ENCODE measurements at places on chromosomes 13 and 19. TPM values are rescaled to one million over a fixed set of nuclear protein-coding genes. Genes with fewer than 3 reads are reported as not detected.

The CCDC194 gene
- total RNA-seq: 1.7 TPM

The ZNF560 gene
- 0.10 TPM for total RNA-seq

The ZNF439 gene
- 1.2 TPM for total RNA-seq

The KLK10 gene
- not detected for total RNA-seq

The INAFM1 gene
- 6.8 TPM for total RNA-seq

- DNase-seq: no peak
Measured at GRCh38 chr13:40874138-40874779, 84.8 kb downstream of the SLC25A15 start.

GRCh38 chr13:77892491-77892890, 26.1 kb downstream of the EDNRB start:
- DNase-seq: no peak

GRCh38 chr13:84446972-84447639, 564.8 kb upstream of the SLITRK1 start:
- DNase-seq: no peak

GRCh38 chr13:51292000-51292565, 47.4 kb upstream of the SERPINE3 start:
- DNase-seq: no peak

DNA sequence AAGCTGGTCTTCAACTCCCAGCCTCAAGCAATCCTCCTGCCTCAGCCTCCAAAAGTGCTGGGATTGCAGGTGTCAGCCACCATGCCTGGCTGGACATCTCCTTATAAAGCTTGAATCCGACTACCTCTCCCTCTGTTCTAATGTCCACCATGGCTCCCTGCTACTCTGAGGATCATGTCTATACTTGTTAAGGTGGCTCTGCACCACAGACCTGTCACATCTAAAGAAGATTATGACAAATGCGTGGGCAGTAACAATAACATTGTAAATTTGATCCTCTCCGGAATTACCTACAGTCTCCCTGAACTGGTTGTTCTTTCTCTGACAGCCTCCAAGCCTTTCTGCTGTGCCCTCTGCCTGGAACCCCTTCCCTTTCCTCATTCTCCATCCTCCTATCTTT, 1.8 kb downstream of the NXNL1 start:
- DNase-seq: no peak

GRCh38 chr13:48575031-48575430, 42.2 kb upstream of the RCBTB2 start:
- DNase-seq: no peak

DNA sequence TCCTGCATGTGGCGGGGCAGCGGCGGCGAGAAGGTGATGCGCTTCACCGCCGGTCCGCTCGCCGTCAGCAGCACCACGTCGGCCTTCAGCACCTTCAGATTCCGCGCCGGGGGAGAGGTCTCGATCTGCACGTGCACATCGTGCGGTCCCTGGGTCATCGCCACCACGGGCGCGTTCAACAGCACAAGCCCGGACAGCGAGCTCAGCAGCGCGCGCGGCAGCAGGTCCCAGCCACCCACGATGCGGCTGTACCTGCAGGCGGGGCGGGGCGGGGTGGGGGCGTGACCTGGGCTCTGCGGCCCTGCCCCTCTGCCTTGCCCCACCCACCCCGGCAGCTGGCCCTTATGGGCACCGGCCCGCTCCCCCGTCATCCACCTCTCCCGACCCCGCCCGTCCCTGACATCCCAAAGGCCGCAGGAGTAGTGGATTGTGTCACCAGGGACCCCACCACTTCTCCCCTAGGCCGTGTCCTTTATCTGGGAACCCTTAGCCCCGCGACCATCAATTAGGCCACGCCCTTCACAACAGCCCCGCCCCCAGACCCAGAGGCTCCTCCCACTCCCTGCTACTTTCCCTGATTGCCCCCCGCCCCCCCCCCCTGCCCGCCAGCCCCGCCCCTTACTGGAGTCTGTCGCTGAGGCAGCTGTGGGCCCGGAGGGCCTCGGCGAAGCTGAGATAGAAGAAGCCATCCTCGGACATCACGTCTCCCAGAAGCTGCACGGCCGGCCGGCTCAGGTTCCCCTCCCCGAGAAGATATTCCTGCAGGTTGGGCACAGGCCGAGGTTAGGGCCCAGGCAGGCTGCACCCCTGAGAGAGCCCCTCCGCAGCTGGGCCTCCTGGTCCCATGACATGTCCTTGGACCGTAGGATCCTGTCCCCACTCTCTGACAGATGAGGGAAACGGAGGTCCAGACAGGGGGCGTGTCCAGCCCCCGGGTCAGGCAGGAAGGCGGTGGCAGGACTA, 6.1 kb downstream of the IL4I1 start:
- DNase-seq: no peak

GRCh38 chr19:14412324-14412995, 6.7 kb downstream of the DDX39A start:
- no peak for DNase-seq

DNA sequence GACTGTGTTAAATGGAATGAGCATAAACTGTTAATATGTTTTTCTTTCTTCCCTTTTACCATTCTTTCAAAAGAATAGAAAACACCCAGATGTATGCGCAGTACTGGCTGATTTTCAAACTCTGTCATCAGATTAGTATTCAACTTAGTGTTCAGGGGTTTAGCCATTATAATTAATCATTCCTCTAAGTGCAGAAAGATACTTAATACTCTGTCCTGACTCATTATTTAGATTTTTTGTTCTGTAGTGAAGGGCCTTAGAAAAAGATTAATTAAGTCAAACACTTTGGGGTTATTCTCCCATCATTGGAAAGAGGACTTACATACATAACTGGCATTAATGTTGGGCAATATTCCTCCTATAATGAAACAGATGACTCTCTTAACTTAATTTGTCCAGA, 1316.7 kb upstream of the SLC10A2 start:
- no peak for DNase-seq

- DNase-seq: no peak
Measured at GRCh38 chr19:31089681-31090080, 259.6 kb downstream of the TSHZ3 start.

DNA sequence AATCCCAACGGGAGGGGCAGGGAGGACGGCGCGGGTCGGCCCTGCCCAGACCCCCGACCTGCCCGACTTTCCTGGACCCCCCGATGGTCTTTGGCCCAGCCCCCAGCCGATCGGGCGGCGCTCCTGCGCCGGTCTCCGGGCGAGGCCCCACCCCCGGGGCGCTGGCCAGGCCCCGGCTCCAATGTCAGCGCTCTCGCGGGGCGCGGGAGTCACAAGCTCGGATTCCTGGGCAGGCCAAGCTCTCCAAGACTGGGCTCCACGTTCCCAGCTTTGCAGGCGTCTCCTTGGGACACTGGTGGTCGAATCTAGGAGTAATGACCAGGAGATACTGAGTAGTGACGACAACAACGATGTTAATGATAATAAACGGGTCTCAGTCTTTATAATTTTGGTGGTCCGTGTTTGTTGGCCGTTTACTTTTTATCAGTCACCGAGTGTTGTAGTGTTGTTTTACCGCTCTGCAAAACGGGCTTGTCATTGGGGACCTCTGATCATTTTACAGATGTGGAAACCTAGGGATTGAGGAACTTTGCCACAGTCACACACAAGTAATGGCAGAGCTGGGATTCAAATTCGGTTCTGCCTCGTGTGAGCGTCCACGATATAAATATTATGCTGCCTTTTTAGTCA, 545 bp downstream of the RAD23A start:
- DNase-seq: no peak

DNA sequence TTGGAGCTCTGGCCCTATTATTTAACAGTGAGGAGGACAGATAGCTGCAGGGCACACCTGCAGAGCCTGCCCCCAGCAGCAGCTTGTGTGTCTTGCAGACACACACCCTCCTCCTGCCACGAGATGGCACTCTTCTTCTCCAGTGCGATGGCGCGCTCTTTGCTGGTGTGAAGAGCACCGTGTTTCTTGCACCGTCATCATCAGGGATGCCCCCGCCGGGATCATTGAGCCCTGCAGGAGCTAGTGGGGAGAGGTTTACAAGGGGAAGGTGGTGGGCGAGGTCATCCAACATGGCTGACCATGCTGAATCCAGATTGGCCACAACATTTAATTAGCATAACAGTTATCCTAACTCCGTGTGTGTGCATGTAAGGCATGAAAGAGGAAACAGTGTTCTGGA, 105.6 kb downstream of the RAB20 start:
- no peak for DNase-seq

- DNase-seq: no peak
Measured at GRCh38 chr13:44048326-44048725, 168.6 kb downstream of the LACC1 start.

- DNase-seq: no peak
Measured at GRCh38 chr13:89982407-89983095, 1364.9 kb upstream of the MIR17HG start.

GRCh38 chr13:34939771-34940170, 2.3 kb upstream of the NBEA start:
- no peak for DNase-seq
